ENCODE measurements at places on chromosomes 4 and X.

DNA sequence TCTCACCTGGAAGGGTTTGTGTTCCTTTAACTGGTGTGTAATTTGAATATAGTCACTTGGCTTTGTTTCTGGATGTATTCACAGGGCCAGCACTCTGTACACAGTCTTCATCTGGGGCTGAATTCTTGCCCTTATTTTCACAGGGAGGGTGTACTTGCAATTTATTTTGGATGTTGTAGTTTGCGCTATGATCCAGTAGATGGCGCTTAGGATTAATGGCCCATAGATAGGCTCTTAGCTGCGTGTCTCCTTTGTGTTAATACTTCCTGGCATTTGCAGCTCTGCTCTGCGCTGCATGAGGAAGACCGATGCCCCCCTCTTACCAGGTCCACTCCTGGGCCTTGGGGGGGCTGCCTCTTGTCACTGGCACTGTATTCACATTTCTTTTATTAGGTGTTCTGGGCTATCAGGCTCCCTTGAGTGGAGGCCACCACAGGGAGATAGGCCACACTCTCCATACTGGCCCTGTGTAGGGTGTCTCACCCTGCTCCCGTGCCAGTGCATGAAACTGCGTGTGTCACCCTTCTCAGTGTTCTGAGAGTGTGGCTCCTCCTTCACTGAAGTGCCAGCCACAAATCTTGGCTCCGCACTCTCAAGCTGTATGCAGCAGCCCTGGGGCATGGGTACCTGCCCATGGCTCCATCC lies 562.2 kb downstream of the ZIC3 start:
- peak; percentile 1 for DNase-seq

DNA sequence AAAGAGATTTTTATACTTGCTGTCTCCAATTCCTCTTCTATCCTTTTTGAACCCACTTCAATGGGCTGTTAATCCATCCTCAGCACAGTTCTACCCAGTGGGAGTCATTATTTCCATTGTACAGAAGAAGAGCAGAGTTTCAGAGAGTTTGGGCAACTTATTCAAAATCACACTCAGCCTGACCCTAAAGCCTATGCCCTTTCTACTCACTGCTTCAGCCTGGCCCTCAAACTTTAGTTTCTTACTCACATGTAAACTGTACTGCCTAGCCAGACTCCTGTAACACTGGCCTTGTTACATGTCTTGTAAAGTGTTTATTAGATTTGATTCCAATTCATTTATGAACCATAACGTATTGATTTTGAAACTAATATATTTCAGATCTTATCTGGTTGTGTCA lies 25.1 kb upstream of the USO1 start:
- no peak for DNase-seq

DNA sequence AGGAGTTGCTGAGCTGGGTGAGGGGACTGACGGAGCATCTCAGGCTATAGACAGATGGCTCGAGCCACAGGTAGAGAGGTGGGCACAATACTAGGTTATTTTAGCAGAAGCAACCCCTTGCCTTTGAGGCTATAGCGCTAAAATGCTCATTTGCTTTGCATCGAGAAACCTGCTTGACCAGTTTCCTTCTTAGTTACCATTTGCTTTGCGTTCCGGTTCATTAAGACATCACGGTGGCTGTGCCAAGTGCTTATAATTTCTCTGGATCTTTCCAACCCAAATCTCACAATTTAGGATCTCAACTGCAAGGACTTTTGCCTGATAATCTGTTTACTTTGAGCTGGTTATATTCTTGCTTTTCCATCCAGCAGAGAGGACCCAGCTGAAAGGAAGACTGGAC lies 40.8 kb downstream of the DLG3 start:
- DNase-seq, result no peak

GRCh38 chr4:146132445-146132844 lies 43.1 kb upstream of the LSM6 start:
- DNase-seq, result peak; percentile 53

DNA sequence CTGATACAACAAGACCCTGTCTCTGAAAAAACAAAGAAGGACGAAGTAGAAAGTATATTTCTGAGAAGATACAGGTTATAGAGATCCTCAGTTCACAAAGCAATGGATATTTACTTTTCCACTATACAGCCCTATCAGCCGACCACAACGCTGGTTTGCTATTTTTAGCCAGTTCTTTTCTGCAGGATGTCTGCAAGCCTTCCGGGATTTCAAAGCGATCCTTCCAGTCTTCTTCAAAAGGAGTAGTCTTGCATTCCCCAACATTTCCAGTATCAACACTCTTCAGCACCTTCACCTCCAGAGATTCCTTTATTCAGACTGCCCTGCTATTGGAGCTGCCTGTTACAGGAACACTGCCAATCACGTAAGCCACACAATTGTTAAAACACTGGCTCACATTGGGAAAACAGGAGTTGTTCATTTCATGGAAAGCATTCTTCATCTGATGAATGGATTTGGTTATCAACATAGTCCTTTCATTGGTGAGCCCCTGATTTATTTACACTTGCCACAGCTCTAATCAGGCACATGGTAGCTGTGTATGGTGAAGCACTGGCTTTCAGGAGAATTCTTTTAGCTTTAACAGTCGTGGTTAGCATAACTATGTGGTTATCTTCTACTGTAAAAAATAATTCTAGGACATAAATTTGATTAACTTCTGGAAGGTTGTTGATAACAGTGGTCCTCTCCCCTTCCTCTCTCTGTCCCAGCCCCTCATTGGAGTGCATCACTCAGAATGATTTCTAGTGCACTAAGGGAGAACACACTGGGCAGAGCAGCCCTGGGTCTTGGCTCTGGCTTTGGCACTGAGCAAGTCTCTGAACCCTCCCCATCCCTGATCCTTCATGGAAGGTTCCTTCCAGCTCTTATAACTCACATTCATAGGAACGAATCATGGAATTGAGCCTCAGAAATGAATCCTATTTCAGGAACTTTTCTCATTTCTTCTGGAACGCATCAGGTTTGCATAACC lies 109.9 kb upstream of the SORBS2 start:
- DNase-seq, result no peak

DNA sequence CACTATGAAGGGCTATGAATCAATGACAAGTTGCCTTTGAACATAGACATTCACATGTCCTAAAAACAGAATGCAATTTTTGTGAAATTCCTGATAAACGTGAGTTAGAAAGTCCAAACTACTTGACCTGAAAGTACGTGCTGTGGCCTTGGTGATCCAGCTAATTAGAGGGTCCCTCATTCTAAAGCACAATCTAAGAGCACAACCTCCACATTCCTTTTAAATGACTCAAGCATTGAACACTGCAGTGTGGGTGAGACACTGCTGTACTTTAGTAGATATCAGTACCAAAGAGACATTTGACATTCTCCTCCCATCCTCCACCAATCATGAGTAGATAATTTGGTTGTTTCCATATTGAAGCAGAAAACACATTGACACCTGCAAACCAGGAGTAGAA lies 73.5 kb downstream of the FAM47B start:
- no peak for DNase-seq

DNA sequence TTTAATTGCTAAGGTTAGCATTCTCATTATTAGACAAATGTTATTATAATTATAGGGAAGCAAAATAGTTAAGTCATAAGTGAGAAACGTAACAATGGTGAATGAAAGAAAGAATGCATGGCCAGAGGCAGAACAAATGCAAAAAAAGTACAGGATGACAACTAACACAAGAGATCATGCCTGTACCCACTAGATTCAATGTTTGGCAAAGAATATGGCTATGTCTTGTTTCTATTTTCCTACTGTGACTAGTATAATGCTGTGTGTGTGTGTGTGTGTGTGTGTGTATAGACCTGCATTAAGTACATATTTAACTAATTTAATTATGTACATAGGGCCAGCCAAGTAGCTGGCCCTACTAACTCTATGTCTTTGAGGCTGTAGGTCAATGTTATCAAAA lies 12.9 kb upstream of the BMP2K start:
- no peak for DNase-seq

DNA sequence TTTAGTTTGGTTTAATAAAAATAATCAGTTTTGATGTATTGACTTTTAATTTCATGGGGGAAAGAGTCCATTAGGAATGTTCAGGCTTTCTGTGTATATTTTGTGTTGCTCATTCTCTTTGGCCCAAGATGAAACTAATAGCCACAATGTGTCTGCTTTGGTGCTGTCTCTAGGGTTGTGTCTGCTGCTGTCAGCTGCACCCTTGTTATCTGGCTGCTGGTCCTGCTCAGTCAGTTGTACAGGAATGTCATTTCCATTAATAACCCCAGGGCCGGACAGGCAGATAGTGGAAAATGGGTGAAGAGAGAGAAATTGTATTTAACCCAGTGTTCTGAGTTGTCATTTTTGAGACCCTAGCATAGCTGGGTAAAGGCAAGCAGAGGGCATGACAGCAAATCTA lies 115.1 kb downstream of the PHEX start:
- no peak for DNase-seq

GRCh38 chr4:107629318-107629717 lies 90.7 kb downstream of the PAPSS1 start:
- no peak for DNase-seq

DNA sequence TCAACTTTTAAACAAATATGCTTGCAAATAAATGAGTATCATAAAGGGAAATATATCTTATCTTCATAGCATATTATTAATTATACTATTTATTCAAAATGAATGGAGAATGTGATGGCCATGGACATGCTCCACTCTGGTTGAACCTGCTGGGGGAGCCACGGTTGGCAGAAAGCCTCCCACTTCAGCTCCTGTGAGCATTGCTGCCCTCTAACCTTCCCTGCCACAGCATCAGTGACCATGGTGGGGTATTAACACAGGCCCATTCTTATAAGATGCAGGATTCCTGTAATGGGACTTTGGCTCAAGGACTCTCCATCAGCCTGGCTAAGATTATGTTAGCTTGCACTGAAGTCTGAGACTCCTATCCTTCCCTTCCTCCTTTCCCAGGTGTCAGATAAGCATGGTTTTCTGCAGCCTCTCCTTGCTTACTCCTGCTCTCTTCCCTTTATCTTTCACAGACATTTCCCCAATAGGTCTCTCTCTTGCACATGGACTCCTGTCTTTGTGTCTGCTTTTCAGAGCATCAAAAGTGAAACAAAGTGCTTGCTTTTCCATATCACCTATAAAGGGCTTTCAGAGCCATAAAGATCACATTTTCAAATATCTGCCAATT lies 4.9 kb upstream of the ABRAXAS1 start:
- no peak for DNase-seq

GRCh38 chr4:25951390-25951952 lies 37.5 kb downstream of the SMIM20 start:
- DNase-seq, result no peak

DNA sequence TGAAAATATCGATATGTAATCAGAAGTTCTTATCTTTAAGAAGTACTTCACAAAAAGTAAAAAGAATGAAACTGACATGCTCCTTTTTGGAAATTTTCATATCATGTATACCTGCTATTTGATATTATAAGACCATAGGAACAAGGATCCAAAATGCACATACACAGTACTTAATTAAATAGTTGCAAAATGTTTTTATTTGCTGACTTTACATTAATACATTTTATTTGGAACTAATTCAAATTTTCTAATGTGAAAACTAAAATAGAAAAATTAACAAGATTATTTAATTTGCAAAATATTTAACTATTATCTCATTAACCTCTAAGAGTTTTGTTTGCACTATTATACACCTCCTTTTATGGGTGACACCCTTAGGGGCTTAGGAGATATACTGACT lies 155.0 kb downstream of the TRAM1L1 start:
- DNase-seq, result no peak

GRCh38 chrX:154730253-154730891 lies 20.5 kb downstream of the GAB3 start:
- DNase-seq, result no peak

- DNase-seq, result no peak
Observed at GRCh38 chr4:165767671-165768070, 105.4 kb upstream of the TLL1 start.

DNA sequence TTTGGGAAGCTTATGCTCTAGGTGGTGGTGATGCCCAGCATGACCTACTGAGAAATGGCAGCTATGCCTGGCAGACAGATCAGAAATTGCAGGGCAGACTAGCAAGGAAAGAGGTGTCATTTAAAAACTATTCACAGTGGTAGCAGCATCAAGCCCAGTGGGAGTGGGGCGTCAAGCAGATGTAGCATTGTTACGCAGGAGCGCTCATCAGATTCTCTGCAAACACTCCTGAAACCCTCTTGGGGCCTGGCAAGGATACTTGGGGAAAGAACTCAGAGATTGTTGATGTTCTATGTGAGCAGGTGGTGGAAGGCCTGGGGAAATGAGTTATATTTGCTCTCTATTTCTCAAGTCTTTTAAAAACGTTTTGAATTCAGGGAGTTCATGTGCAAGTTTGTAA lies 437.6 kb downstream of the RAPGEF2 start:
- DNase-seq, result no peak

DNA sequence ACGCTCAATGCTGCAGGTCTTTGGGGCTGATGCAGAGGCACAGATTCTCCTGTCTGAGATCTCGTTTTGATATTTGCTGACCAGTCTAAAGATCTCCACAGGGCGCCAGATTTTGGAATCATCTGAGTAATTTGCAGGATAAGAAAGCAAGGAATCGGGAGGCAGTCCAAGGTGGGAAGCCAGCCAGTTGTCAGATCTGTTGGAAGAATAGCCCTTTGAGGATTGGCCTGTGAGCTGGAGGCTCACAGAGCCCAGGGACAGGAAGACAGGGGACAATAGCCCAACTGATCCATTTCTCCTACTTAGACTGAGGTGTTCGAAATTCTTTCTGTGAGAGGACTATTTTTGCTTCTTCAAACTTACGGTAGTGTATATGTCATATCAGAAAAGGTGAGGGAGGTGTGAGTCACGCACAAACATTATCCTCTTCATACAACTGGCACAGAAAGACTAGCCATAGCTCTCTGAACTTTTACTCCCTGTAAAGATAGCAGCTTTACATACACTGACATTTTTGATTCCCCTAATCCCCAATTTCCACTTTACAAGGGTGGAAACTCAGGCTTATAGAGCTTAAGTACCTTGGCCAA lies 8.8 kb downstream of the DIPK2B start:
- DNase-seq, result no peak

- DNase-seq, result no peak
Observed at GRCh38 chr4:181964731-181965130, 278.5 kb upstream of the TENM3 start.

- no peak for DNase-seq
Observed at GRCh38 chr4:16682975-16683374, 215.5 kb downstream of the LDB2 start.

DNA sequence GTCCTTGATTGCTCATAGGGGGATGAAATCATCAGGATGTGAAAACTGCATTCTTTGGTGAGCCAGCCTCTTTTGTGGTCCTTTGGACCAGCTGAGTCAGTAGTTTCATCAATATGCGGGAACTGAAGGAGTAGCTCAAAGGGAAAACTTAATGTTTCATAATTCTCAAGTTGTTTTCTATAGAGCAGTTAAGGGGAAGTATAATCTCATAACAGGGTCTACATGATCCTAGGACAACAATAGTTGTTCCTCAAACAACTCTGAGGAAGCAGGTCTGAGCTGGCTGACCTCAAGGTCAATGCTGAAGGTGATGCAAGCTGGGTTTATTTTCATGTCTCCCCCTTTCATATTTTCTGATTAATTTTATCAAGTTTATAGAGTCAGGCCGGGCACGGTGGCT lies 36.1 kb upstream of the IRF2 start:
- no peak for DNase-seq

All from stimulated activated CD4-positive, alpha-beta T cell treated with anti-CD3 and anti-CD28 coated beads, Interleukin-2, amount 100 ng/mL, for 48 hours (primary cell).